Stimulated activated CD4-positive, alpha-beta T cell treated with anti-CD3 and anti-CD28 coated beads, TNF-alpha, amount 100 ng/mL, for 1 hour (primary cell): ENCODE measurements at places on chromosomes 6 and 20.

DNA sequence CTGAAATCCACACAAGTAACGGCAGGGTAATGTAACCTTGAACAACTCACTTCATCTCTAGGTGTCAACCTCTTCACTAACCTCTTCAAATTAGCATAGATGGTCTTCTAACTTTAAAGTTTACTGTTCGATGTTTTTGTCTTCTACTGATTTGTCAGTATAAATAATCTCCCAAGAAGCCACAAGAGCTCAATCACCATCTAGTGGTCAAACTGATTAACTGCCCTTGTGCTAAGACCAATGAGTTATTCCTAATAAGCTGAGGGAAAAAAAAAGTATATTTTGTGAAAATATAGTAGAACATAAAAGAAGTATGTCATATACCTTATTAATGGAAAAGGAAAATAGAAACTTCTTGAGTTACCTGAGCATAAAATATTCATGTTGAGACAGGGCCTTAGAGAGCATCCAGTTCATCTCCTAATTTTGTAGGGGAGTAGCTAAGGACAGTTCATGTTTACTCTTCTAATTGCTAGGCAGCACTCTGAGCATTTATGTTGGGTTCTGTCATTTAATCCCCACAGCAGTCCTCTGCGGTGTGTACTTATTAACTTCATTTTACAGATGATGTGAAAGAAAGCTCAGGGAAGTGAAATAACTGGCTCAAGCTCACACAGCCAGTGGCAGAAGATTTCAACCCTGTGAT, 317.1 kb downstream of the ESR1 start:
- DNase-seq, result no peak

DNA sequence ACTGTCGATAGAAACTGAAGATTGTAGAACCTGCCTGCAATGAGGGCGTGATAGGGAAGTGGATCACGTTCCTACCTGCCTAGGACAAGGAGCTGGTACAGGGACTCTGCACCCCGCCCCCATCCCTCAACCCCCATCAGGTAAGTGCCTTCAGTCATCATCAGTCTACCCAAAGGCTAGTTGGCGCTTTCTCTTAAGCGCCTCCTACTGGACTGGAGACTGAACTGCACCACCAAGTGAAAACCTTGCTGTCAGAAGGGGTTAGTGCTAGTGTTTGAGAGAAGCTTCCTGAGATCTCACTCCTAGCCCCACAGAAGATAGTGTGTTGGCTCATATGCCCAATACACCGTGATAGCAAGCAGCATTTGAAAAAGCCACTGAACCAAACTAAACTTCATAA, 706.5 kb upstream of the MAN1A1 start:
- DNase-seq, result no peak

DNA sequence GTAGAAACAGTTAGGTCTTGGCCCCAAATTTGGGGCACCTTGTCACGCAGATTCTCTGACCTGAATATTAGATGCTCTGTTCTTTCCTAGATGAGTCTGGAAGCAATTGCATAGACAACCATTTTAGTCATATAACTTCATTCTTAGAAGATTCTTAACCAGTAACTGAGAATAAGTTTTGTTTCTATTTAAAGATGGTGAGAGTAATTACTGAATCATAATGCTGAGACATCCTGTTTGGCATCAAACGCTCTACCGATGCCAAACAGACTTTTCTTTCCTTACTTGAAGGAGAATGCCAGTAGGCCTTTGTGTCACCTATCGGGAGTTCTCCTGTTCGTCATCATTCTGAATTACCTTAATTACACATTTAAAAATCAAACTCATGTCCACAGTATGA, 131.6 kb upstream of the ID4 start:
- no peak for DNase-seq

GRCh38 chr6:28657769-28658465, 132.2 kb downstream of the GPX5 start:
- peak; percentile 60 for DNase-seq

- DNase-seq, result no peak
Observed at GRCh38 chr6:116858060-116858459, 19.0 kb upstream of the RFX6 start.

DNA sequence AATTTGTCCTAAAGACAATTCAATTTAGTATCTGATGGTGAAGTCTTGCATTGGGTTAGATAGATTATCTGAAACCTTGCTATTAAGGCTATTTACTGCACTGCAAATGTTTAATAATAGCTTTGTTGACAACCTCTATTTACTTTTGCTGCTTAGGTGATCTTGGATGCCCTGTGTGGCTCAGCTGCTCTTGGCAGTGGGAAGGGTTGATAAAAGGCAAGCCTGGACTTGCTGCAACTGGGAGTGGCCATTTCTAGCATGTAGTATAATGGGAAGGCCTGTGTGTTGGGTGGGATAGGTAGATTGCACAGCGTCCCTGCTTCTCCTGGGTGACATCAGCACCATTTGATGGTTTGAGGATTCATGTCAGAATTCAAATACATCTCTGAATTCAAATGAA, 49.1 kb downstream of the ARMC2 start:
- no peak for DNase-seq

DNA sequence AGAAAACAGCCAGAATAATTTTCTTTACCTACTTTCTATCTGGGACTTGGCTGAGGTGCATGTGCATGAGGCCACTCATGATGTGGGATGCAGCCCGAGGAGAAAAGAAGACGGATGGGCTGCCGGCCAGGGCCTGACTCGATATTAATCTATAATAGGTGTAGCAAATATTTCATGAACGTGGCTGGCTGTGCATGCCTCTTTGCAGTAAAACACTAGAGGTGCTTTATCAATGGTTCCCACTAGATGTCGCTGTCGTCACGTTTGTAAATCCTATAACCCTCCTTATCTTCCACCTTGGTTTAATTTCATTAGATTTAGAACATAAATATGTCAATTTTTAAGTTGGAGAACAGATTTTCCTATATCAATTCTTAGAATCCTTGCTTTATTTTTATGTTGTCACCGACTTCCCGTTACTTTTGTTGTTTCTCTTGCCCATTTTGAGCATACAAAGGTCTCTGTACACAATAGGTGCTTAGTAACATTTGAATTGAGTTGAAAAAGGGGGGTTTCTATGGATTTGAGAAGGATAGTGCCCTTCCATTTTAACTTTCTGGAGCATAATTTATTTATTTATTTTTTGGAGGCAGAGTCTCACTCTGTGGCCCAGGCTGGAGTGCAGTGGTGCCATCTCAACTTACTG, 19.6 kb upstream of the FERMT1 start:
- no peak for DNase-seq

GRCh38 chr20:13424174-13424833, 203.2 kb downstream of the ISM1 start:
- no peak for DNase-seq

- no peak for DNase-seq
Observed at GRCh38 chr20:4913147-4913546, 88.2 kb downstream of the SLC23A2 start.

DNA sequence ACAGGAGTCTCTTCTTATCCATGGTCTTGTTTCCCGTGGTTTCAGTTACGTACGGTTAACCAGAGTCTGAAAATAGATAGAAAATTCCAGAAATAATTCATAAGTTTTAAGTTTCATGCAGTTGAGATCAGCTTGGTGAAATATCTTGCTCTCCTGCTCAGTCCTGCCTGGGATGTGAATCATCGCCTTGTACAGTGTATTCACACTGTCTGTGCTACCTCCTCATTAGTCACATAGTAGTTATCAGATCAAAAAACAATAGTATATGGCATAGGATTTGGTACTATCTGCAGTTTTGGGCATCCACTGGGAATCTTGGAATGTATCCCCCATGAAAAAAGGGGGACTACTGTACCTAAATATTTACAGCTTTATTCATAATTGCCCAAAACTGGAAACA, 22.7 kb upstream of the MOCS1 start:
- DNase-seq, result no peak
